Iris pigment epithelial cell (primary cell): ENCODE measurements at places on chromosomes 7 and 10.

- no peak for DNase-seq
Observed at GRCh38 chr7:18700147-18700546, 204.6 kb downstream of the HDAC9 start.

DNA sequence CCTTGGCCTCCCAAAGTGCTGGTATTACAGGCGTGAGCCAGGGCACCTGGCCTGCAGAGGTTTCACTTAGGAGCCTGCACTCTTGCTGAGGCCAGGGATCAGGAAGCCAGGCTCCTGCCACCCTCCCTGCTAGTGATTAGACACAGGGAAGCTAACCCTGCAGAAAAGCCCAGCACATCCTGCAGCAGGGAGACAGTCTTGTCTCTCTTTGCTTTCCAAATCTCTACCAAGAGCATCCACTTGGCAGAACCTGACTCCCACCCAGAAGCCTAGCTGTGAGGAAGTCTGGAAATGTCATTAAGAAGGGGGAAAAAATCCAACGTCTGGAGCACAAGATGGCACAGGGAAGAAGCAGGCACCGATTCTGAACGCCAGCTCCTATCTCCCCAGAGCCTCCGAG, 8.0 kb upstream of the FAM171A1 start:
- no peak for DNase-seq

- no peak for DNase-seq
Observed at GRCh38 chr10:72449941-72450441, 95.3 kb upstream of the DNAJB12 start.

GRCh38 chr10:47141349-47141748, 158.6 kb upstream of the GDF10 start:
- no peak for DNase-seq

GRCh38 chr7:93949423-93949822, 27.9 kb downstream of the GNG11 start:
- DNase-seq = peak; percentile 92

GRCh38 chr10:52229291-52229931, 84.7 kb upstream of the DKK1 start:
- DNase-seq = peak; percentile 13

DNA sequence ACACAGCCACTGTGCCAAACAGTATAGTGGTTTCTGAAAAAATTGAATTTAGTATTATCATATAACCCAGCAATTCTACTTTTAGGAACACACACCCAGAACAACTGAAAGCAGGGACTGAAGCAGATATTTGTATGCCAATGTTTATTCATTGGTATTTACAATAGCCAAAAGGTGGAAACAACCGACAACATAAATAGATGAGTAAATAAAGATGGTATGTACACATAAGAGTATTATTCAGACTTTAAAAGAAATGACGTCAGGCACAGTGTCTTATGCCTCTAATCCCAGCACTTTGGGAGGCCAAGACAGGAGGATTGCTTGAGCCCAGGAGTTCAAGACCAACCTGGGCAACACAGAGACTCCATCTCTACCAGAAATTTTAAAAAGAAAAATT, 7.2 kb downstream of the CDCA7L start:
- DNase-seq = no peak

- no peak for DNase-seq
Observed at GRCh38 chr7:39605087-39605486, 18.3 kb upstream of the RALA start.

DNA sequence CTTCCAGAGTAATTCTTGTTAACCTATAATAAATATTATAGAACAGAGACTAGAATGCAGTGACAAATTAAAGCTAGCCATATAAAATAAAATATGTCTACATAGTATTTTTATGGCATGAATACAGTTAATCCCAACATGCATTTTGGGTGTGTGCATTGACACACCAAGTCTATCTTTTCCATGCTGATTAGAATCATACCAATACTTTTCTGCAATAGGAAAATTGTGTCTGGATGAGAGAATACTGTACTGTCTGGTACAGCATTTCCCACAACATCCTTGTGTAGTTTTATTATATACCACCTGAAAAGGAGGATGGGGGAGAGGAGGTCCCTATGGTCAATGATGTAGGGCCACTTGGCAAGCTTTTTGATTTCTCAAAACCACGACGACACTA, 100.3 kb downstream of the ARHGAP21 start:
- no peak for DNase-seq

GRCh38 chr10:128054163-128054970, 71.9 kb downstream of the MKI67 start:
- DNase-seq = no peak

DNA sequence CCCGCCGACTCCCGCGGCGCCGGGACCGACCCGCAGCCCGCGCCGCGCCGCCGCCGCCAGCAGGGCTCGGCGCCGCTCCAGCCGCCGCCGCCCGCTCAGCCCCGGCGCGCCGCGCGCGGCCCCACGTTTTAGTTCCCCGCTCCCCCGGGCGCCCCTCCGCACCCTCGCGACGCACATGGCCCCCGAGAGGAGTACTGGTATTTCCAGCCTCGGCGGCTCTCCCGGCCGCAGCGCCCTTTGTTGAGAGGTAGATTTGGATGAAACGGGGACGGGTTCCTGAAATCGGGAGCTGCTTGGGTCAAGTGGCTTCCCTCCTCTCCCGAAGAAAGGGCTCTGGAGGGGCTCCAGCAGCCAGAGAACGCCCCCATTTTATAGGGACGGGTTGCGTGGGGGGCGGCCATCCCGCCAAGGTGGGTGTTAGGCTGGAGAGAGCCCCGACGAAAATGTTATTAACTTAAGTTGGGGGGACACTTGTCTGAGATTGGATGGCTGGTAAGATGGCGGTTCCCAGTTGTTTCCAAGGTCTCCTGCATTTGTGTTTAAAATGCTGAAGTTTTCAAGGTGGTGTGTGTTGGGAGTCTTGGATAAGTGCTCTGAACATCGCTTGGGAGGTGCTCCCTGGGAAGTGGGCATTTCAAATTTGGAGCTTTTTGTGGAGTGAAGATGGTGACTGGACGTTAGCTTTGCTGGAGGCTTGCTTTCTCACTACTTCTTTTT, 1.2 kb downstream of the BMI1 start:
- DNase-seq = no peak

- DNase-seq = no peak
Observed at GRCh38 chr10:73408061-73408460, 5.8 kb downstream of the ANXA7 start.

- no peak for DNase-seq
Observed at GRCh38 chr10:23968301-23968700, 240.6 kb upstream of the KIAA1217 start.

GRCh38 chr10:70267161-70267933, 16.5 kb downstream of the NPFFR1 start:
- DNase-seq = peak; percentile 96

GRCh38 chr7:16099302-16099849, 322.0 kb downstream of the CRPPA start:
- DNase-seq = no peak

DNA sequence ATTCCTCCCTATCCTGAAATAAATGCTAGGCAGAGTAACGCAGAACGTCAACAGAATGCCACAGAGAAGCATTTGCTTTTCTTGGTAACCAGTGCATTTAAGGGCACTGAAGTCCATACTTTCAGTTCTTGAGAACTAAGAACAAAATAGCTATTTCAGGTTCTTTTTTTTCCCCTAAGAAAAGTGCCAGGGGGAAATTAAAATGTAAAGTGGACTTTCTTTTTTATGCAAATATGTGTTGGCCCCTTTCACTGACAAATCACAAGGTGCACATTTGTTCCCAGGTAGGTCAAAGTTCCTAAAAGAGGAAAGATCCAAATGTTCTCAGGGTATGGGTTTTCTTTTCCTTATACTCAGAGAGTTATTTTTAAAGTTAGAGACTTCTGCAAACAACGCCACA, 151.5 kb downstream of the HPSE2 start:
- no peak for DNase-seq

DNA sequence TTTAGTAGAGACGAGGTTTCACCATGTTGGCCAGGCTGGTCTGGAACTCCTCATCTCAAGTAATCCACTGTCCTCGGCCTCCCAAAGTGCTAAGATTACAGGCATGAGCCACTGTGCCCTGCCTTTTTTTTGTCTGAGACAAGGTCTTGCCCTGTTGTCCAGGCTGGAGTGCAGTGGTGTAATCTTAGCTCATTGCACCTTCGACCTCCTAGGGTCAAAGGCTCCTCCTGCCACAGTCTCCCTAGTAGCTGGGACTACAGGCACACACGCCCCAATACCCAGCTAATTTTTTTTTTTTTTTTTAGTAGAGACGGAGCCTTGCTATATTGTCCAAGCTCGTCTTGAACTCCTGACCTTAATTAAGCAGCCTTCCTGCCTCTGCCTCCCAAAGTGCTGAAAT, 26.8 kb upstream of the SUPV3L1 start:
- DNase-seq = no peak

GRCh38 chr10:112588225-112588990, 141.4 kb downstream of the VTI1A start:
- no peak for DNase-seq

DNA sequence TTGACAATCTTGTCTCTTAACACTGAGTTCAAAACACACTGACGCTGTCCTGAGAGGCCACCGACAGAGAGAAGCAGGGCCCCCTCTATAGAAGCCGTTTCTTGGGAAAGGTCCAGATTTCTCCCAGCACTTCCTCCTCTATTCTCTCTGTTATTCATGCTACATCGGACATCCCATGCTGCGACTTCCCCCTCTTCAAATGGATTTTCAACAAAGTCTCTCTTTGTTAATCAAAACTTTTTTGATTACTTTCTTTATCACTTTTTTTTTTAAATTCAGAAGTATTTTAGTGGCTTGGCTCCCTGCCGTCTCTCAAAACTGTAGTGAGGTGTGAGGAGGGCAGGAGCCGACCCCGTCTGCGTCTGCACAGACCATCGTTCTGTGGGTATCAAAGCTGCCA, 298.9 kb upstream of the PITRM1 start:
- DNase-seq = no peak

DNA sequence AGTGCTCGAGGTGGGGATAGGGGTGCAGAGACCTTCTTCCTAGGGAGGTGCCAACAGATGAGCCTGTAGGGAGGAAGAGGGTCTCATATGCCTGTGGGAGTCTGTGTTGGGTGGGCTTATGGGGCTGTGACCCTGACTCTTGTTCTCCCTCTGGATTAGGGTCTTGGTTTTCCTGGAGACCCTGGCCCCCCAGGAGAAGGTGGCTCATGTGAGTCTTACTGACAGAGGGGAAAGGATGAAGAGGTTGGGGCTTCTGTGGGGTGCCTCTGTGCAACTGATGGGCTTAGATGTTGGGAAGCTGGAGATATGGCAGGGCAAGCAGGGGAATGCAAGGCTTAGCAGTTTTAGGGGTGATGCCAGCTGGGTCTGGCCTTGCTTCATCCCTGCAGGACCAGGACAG, 20.2 kb upstream of the VOPP1 start:
- no peak for DNase-seq

GRCh38 chr10:76112826-76113150, 681.4 kb downstream of the LRMDA start:
- DNase-seq = no peak

DNA sequence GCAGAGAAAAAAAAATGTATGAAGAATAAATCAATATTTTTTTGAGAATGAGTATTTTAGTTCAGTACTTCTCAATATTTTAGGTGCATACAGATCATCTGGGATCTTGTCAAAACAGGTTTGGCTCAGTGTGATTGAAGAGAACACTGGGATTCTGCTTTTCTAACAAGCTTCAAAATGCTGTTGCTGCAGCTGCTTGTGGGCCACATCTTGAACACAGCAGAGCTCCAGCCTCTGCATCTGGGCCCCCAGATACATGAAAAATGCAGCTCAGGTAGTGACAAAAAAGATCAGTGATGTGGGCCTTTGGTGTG, 1177.1 kb upstream of the C7orf33 start:
- DNase-seq = no peak

- DNase-seq = no peak
Observed at GRCh38 chr10:115975506-115975905, 297.5 kb downstream of the GFRA1 start.

DNA sequence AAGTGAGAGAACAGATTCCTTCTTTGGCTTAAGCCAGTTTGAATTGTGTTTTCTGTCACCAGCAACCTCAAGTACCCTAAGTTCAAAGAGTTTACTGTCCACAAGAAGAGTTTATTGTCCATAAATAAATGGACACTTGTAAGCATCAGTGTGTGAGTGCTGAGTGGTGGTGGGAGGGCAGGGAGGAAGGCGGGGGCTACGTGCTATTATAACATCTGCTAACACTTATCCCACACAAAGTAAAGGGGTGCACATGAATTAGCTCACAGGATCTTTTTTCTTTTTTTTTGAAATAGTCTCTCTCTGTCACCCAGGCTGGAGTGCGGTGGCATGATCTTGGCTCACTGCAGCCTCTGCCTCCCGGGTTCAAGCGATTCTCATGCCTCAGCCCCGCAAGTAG, 87.2 kb downstream of the MICALL2 start:
- DNase-seq = no peak

GRCh38 chr7:15828881-15829280, 142.4 kb upstream of the MEOX2 start:
- no peak for DNase-seq

DNA sequence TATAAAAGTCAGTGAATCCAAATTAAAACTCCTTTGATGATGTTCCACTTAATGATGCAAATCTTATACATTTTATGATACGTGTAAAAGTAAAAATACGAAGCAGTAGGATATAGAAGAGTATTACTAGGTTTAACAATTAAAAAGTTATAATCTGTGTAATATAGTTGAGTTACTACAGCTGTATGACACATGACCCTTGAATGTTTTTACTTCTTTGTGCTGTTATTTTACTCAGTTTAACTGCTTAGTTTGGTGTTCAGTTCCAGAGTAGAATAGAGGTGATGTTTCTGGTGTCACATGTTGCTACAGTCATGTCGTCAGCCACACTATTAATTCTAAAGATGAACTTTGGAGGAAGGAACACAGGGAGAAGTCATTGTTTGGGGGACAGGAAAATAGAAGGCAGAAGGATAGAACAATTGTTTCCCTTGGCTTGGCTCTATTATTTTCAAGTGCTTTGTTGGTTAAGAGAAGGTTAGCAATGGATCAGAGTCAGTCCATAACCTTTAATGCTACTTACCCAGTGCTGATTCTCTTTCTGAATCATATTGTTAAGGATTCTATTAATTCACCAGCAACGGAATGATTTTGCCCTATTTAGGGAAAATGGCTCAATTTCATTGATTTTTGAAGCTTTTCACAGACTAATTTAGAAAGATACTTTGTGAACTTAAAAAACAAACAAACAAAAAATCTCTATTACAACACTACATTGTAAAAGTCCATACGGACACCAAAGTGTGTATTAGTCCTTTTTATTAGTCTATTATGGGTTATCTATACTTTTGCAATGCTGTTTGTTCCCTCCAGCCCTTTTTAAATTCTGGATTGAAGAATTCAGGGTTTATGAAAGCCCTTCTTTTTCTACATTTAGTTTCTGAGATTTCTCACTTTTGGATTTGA, 73.4 kb downstream of the CPED1 start:
- no peak for DNase-seq
